ENCODE measurements at places on chromosomes 6 and 20.

DNA sequence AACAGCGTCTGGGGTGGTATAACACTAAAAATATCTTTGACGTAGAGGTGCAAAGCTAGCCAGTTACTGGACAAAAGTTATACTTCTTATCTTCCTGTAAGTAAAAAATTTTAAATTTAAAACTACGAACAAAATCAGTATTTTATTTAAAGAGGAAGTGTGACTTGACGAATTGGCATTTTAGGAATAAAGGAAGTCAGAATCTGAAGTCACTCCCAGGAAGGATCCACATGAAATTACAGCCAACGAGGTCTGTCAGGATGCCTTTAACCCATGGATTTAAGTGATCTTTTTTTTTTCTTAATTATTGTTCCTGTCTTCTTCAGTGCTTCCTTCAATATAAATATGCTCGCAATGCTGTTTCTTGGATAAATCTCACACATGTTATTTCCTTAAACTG, 27.2 kb upstream of the SNX9 start:
- DNase-seq: no peak

GRCh38 chr6:30542404-30542725, 13.9 kb downstream of the GNL1 start:
- no peak for DNase-seq

DNA sequence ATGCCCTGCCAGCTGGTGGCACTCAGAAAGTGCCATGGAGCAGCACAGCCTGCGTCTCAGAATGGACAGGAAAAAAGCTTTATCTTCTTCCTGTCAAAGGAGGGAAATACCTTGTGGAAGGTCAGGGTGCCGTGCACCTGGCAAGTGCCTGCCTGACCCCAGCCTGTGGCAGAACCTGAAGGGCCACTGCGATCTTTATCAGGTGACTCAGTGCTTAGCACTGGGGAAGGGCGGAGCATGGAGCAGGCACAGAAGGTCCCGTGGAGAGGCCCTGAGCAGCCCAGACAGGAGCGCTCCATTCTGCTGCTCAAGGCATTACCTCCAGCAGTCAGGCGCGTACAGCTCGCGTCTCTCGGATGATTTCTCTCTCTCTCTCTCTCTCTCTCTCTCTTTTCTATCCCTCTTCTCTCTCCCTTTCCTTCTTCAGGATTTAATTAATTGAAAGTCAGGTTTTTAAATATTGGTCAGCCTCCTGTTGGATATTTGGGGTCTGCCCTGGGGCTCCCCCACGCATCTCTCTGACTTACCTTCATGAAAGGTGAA, 31.7 kb downstream of the FOXC1 start:
- DNase-seq: no peak

DNA sequence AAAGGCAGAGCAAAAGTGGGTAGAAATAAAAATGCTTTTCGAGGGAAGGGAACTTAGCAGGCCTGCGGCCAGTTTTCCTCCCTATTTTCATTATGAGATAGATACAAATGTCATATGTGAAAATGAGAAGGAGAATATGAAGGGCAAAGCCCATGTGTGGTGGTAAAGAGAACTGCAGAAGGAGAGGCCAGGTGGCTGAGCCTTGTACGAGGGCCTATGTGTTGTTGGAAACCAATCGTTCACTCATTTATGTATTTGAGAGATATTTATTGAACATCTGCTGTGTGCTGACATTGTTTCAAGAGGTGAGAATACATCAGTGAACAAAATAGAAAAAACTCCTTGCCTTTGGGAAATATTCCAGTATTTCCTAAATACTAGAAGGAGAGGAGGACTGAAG, 147.7 kb downstream of the SH3BGRL2 start:
- DNase-seq: no peak

DNA sequence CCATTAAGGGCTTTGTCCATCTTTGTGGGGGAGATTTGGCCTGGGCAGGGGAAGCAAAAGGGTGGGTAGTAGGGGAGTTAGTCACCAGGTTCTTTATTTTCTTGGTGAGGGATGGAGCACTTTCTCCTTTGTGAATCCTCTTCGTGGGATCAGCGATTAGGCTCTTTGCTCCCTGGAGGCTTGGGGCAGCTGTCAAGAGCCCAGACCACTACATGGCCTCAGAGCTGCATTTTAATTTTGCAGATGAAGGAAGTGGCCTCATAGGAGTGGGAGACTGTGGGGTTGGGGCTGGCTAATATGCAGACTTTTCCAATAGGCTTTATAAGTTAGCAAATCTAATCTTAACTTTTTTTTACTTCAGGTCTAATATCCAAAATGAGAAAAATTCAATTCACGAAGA, 168.1 kb upstream of the DEFB112 start:
- no peak for DNase-seq

DNA sequence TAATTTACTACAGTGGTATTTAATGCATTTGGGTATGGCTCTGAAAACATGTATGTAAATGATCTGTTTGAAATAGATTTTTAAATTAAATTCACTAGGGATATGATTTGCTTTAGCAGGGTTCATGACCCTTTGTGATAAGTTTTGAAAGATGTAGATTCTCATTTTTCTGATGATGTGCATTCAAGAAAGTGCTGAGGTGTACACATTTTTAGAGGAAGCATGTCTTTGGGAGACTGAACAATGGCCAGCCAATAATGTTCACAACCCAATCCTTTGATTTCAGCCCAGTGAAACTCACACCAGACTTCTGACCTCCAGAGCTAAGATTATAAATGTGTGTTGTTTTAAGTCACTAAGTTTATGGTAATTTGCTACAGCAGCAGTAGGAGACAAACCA, 71.1 kb downstream of the TMEM244 start:
- no peak for DNase-seq

GRCh38 chr6:146741609-146742008, 142.8 kb downstream of the ADGB start:
- no peak for DNase-seq

- no peak for DNase-seq
Observed at GRCh38 chr20:21571841-21572690, 58.2 kb upstream of the NKX2-2 start.

GRCh38 chr6:47061309-47062300, 19.5 kb upstream of the ADGRF1 start:
- DNase-seq: no peak

Data from amniotic stem cell (primary cell).